ENCODE measurements at places on chromosomes 16 and 17.

- DNase-seq: no peak
These were observed 29.7 kb upstream of the KRT17 start for GRCh38 chr17:41653892-41654677.

- DNase-seq: no peak
These were observed 23.0 kb downstream of the SLC35G3 start for GRCh38 chr17:35170968-35171771.

DNA sequence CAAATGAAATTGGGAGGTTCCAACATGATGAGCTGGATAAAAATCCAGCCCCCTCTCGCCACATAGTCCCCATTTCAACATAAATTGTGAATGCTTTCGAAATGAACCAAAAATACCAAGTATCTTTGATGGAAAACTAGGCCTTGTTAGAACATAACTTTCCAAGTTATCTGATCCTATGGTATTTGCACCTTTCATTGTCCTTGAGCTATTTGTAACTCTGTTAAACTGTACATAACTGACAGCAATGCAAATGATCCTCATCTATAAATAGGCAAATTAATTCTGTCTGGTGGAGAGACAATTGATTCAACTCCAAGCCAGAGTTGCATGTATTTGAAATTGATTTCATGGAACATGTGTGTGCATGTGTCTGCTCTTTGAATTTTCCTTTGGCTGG is 18.2 kb downstream of the CMTM4 start:
- DNase-seq: no peak

- DNase-seq: no peak
These were observed 484.7 kb downstream of the NPIPA7 start for GRCh38 chr16:16863672-16864071.

- no peak for DNase-seq
These were observed 26.8 kb downstream of the SGSM2 start for GRCh38 chr17:2363851-2364762.

DNA sequence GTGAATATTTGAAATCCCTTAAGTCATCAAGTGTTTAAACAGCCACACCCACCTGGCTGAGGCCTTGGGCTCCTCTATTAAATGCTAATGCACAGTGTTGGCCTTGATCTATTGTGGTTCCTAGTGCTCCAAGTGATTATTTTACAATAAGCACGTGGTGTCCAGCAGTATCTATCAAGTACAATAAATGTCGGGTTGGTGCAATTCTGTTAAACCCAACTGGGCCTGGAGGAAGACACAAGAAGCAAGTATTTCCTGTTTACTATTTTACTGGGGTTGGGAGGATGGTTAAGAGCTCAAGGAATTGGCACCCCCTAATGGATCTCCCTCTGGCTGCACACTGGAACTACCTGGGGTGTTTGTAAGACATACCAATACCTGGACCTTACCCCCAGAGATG is 72.1 kb upstream of the HNF1B start:
- no peak for DNase-seq

DNA sequence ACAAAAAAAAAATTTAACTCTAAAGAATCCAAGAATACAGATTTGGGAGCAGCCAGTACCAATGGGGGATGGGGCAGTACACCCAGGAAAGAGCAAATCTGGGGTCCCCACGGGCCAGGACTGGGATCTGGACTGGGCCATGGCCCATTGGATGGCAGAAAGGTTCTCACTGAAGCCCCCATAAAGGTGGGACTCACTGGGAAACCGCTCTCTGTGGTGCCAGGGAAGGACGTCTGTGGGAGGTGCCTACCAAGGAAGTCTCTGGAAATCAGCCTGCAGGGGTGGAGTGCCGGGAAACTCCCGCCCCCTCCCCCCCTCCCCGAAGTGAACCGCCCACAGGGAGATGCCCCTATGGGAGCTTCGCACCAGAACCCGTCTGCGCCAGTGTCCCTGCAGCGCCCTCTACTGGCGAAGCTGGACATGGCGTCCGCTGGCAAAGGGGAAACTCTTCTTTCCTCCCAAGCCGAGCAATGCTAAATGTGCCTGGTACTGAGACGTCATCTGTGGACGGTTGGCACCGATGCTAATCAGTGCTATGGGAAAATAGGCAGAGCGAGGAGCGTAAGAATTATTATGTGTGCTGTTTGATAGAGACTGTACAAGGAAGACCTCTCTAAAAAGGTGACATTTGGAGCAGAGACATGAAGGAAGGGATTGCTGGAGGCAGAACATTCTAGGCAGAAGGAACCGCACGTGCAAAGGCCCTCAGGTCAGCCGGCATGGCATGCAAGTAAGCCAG is 671.1 kb downstream of the WWOX start:
- DNase-seq: no peak

- DNase-seq: no peak
These were observed 2101.2 kb downstream of the TP53TG3F start for GRCh38 chr16:35560637-35560984.

DNA sequence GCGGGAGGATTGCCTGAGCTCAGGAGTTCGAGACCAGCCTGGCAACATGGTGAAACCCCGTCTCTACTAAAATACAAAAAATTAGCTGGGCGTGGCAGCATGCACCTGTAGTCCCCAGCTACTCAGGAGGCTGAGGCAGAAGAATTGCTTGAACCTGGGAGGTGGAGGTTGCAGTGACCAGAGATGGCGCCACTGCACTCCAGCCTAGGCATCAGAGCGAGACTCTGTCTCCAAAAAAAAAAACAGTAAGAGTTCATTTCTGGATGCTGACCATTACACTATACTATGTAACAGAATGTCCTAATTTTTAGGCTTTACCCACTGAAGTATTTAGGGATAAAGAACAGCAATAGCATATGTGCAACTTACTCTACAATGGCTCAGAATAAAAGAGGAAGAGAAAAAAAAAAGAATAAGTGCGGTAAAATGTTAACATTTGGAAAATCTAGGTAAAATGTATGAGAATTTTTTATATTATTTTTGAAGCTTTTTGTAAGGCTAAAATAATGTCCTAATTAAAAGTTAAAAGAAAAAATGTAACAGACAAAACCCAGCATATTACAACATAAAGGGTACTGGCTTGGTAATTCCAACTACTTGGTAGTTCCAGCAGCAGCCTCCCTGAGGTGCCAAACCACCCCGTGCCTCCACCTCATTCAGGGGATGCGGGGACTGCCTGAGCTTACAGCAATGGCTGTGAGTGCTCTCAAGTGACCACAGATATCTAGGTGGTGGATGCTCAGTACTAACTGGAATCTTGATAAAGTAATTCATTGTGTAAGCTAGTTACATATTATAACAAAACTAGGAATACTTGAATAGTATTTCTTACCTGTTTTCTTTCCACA is 10.9 kb downstream of the COPS3 start:
- DNase-seq: peak; percentile 25

DNA sequence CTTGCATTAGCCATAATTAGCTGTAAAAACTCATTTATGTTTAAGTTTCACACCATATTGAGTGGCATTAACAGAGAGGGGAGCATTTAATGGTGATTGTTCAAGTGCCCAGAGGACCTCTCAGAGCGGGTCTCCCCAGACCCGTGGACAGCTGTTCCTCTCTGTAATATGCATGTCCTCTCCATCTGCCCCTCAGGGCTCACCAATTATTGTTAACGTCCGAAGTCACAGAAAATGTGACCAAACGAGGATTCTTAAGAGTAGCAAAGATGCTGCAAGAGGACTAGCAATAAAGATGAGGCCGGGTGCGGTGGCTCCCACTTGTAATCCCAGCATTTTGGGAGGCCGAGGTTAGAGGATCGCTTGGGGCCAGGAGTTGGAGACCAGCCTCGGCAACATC is 130.2 kb downstream of the CPPED1 start:
- no peak for DNase-seq

- DNase-seq: no peak
These were observed 27.5 kb downstream of the UNC13D start for GRCh38 chr17:75816693-75817092.

DNA sequence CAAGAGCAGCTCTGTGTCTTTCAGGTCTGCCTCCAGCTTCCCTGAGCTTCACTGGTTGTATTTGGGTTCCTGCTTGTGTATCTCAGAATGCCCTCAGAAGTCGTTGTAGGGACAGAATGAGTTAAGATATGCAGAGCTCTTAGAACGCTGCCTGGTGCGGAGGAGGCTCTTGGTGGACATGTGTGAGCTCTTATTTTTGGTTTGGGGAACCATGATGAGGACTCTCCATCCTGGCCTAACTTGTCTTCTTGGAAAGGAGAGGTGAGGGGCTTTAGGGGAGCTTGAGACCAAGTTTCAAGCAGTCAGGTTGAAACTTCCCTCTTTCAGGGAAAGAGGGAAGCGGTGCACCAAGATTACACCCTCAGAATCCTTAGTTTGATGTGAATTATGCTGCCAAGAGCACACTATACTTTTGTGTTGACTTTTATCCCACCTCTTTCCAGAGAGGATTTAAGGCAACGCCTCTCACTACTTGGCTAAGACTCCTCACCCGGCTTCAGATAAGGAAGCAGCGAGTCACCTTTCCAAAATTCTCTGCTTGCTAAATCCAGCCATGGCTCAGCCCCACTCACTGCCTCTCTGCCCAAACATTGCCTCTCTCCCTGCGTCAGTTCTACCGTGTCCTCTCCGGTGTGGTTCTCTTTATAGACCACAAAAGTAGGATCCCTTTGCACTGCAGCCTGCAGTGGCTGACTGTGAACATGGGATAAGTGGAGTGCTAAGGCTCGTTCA is 12.7 kb downstream of the CDK5RAP3 start:
- no peak for DNase-seq

- no peak for DNase-seq
These were observed 77.2 kb upstream of the TNRC6A start for GRCh38 chr16:24652209-24652712.

DNA sequence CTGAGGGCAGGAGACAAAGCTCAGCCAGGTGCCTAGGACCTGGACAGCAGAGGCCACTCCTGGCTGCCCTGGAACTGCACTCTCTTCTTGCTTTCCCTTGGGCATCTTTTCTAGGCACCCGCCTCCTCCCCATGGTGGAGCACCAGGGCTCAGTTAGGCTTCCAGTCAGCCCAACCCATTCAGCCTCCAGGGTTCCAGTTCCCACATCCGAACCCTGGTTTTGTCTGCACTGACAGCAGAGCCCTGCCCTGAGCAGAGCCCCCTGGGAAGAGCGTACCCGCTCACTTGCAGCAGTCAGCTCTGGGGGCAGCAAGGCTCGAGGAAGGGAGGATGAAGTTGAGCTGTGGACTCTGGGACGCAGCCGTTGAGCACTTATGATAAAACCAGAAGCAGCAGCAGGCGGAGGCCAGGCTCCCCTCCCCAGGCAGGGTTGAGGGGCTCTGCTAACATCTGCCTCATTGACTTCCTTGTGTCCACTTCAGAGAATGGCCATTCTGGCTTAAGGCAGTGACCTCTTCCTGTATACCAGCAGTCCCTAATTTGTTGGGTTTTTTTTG is 213.2 kb downstream of the NTN1 start:
- no peak for DNase-seq

GRCh38 chr16:30747331-30747730 is 894 bp upstream of the PHKG2 start:
- DNase-seq: no peak

GRCh38 chr16:69942627-69943170 is 8.4 kb upstream of the CLEC18A start:
- DNase-seq: no peak

DNA sequence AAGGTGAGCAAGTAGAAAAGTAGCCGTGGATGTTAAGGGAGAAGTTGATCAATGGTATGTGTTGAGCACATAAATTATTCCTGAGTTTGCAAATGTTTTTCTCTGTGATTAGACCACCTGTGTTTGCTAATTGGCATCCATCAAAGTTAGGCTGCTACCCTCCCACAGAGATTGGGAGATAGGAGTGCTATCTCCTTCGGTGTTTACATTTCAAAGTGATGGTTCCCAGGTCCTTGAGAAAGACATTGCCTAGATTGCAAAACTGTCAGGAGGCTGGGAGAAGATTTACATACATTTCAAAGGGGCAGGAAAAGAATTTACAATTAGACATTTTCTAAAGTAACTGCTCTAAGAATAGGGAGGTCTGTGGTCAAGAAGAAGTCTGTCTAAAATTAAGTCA is 54.3 kb upstream of the CNTNAP4 start:
- DNase-seq: no peak

DNA sequence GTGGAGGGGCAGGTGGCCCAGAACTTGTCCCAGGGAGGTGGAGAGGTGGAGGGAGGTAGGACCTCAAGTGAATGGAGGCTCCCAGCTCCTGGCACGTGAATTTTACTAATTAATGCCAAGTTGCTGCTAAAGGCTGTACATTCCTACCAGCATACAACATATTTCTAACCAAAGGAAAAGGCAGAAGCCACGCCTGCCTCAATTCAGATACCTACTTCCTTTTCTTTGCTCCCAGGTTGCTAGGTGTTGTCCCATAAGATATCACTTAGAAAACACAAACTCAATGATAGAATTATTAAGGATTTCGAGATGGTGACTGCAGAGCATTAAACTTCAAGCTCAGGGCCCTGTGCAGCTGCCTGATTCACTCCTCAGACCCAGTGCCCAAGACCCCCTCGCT is 20.5 kb upstream of the SMPD3 start:
- no peak for DNase-seq

GRCh38 chr17:83204230-83204725 is 124.9 kb downstream of the METRNL start:
- no peak for DNase-seq

DNA sequence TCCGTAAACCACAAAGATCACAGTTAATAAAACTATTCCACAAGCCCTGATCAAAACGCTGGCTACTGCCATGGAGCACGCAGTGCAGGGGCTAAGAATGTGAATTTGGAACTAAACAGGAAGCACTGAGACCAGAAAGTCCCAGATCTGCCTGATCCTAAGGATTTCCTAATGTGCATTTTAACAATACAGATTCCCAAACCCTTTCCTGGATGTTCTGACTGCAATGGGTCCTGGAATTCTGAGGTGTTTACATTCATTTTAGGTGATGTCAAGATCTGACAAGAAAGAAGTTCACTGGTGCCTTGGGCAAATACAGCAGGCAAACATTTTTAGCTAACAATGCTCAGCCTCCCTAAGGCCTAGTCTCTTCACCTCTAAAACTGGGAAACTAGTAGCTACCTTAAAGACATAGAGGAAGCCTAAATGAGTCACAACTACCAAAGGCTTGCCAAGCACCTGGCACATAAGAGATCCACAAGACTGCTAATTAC is 10.3 kb downstream of the NSMCE1 start:
- no peak for DNase-seq

Data from SW 1271 (cell line).